Mesenteric fat pad (tissue), 1 donor: ENCODE measurements at places on chromosomes 3 and 15.

GRCh38 chr3:74149466-74149865 is 465.0 kb downstream of the CNTN3 start:
- DNase-seq = no peak

- DNase-seq = no peak
These were observed 96.3 kb downstream of the NUP210 start for GRCh38 chr3:13323822-13324221.

DNA sequence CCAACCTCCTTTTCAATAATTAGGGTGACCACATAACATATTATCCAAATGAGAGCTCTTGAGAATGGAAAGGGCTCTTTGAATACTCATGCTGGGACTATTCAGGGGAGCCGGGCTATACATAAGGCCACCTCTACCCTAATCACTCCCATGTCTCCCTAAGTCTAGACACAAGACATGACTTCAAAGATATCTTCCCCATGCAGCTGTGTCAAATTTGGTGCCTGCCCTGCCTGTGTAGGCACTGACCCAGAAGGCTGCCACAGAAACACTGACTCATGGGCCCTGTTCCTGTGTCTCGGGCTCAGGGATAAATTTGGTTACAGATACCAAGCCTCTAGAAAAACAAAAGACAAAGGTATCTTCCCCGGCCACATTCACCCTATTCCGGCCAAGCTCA is 70.3 kb downstream of the MYLK start:
- no peak for DNase-seq

DNA sequence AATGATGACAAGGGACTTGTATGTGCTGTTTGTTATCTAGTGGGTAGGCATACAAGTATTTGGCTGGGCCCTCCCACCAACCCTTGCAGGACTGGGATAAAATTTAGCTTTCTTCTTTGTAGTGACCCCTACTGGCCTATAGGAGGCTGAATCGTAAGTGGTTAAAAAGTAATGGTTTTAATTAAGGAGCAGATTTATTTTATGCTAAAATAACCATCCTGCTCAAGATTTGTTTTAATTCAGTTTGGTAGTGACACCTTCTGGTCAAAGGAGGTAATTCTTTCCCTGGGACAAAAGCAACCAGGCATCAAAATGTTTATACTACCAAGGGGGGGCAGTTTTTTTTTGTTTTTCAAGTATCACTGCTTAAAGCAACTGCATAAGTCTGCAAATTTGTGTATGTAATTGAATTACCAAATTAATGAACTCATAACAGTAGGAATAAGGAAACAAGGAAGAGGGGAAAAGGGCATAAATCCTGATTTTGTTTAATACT is 70.7 kb downstream of the TOP2B start:
- no peak for DNase-seq

- DNase-seq = no peak
These were observed 3.5 kb downstream of the PFN2 start for GRCh38 chr3:149967086-149967685.

GRCh38 chr3:133424937-133425869 is 25.3 kb downstream of the BFSP2 start:
- DNase-seq = no peak

GRCh38 chr3:110343945-110344344 is 727.7 kb upstream of the NECTIN3 start:
- no peak for DNase-seq

- no peak for DNase-seq
These were observed 5.1 kb downstream of the SPATA12 start for GRCh38 chr3:57065588-57065987.

DNA sequence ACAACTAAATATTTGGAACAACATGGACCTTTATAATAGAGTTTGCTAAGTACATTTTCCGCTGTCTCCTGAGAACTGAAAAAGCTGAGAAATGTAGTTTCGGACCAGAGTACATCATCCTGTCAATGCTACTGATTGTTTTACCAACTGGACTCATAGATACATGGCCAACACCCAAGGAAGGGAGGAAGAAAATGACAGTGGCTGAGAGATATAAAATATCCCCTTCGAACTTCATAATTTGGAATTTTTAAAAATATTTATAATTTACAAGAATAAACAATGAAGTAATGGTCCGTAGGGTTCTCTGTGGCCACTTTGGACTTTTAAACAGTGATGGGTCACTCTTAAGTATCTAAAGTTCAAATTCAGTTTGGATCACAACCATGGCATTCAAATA is 1042.7 kb downstream of the MCTP2 start:
- no peak for DNase-seq

GRCh38 chr15:77370580-77370979 is 49.3 kb downstream of the PEAK1 start:
- DNase-seq = no peak
